ENCODE measurements at places on chromosomes 5 and 9.

- DNase-seq, result no peak
Observed at GRCh38 chr9:70683841-70684240, 269.4 kb upstream of the KLF9 start.

GRCh38 chr9:133201424-133202144, 7.5 kb downstream of the OBP2B start:
- DNase-seq, result no peak

- no peak for DNase-seq
Observed at GRCh38 chr5:133827011-133827410, 141.4 kb downstream of the C5orf15 start.

- DNase-seq, result no peak
Observed at GRCh38 chr5:107284822-107285525, 385.8 kb downstream of the EFNA5 start.

DNA sequence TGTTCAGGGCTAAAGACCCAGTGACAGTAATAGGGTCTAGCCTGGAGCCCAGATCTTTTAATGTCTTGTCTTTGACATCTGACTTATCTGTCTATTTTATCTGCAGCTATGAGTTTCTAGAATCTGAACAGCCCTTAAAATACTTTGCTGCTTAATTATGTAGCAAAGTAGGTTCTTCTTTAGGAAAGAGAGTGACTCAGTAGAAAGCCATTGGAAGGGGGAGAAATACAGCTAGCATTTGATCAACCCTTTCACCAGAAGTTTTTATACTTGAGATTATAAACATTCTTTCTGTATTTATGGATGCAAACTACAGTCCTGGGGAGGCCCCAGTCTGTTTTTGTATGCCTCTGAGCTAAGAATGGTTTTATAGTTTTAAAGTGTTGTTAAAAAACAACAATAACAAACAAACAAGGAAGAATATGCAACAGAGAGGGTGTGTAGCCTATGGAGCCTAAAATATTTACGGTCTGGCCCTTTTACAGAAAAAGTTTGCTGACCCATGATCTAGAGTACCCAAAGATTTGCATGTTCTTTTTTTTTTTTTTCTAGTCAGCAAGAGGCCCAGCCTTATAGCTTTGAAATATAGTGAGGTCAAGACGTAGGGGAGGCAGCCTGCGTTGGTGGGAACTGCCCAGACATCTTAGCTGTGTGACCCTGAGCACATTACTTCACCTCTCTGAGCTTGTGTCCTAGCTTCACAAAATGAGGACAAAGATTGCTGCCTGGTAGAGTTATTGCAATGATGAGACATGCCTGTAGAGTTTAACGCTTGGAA, 9.7 kb downstream of the GSN start:
- DNase-seq, result no peak

- no peak for DNase-seq
Observed at GRCh38 chr9:5263351-5264218, 32.4 kb downstream of the INSL4 start.

DNA sequence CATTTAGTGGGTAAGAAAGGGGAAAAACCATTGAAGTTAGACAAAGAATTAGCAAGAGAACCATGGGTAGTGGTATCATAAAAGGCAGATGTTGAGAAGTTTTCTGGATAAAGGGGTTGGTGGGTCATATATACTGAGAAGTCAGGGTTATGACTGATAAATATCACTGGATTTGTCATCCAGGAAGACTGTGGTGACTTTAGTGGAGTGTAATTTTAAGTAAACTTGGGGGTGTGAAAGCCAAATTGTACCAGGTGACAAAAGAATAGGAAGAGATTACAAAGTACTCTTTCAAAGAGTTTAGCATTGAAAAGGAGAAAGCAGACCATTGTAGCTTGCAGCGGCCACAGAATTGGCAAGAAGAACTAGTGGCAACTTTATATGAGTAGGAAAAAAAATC, 315.2 kb upstream of the DMAC1 start:
- no peak for DNase-seq

GRCh38 chr5:177611446-177612214, 11.7 kb downstream of the B4GALT7 start:
- DNase-seq, result no peak

GRCh38 chr5:128092144-128092543, 8.6 kb downstream of the SLC12A2 start:
- no peak for DNase-seq

DNA sequence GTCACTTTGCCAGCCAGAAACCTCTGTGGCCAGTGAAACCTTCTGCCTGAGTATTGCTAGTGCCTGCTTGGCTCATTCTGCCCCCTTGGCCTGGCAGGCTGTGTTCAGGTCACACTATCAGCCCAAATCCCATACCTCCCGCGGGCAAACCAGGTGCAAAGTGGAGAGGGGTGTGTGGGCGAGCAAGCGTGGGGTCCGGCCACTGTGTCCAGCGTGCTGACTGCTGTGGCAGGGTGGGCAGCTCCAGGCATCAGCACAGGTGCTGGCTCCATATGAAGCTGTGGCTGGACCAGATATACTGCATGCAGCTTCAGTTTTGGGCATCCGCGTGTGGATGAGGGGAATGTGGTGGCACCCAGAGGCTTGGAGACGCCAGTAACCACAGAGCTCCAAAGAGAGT, 576.5 kb upstream of the EDIL3 start:
- DNase-seq, result peak; percentile 50

GRCh38 chr9:116141864-116142561, 11.6 kb upstream of the PAPPA start:
- no peak for DNase-seq

DNA sequence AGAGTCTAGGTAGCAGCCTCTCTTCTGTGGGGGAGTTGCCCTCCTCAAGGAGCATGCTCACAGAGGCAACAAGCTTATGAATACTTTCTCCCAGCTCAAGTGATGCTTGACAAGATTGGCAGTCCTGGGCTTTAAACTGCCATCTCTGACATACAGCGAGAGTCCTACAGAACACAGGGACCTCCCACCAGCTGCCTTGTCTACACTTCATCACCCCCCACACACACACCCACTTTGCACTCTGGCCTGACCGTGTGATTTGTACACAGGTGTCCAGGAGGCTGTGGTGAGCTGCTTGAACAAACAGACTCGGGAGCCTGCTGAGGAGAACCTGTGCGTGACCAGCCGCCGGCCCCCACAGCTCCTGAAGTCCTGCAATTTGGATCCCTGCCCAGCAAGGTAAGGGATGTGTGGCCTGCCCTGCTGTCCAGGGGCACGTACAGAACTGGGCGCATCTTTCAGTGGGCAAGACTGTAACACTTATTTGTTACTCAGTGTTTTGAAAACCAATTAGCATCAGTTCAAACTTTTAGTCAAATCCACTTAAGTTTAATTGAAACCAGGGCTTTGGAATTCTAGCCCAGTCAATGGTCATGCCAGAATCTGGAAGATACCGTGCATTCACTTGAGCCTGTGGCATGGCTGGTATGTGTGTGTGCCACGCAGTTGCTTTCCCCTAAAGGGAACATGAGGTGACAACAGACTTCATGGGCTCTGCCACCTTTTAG, 247.5 kb downstream of the ADAMTSL1 start:
- DNase-seq, result no peak

- peak; percentile 49 for DNase-seq
Observed at GRCh38 chr9:114272739-114273431, 50.0 kb upstream of the ORM1 start.

DNA sequence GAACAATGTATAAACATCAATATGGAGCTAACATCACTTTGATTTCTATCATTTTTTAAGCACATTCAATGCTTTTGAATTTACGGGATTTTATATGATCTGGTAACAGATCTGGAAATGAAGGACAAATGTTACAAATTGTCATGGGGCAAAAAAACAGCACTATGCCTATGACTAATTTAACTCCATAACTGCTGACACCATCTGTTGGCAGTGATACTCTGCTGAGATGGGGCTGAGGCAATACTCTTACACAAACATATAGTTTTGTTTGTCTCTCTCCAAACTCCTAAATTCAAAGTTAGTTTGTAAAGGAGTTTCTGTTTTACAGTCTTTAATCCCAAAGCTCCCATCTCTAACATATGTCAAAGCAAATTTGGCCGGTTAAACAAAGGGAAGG, 132.5 kb upstream of the FER start:
- no peak for DNase-seq

GRCh38 chr5:147490989-147491388, 18.9 kb downstream of the DPYSL3 start:
- no peak for DNase-seq

DNA sequence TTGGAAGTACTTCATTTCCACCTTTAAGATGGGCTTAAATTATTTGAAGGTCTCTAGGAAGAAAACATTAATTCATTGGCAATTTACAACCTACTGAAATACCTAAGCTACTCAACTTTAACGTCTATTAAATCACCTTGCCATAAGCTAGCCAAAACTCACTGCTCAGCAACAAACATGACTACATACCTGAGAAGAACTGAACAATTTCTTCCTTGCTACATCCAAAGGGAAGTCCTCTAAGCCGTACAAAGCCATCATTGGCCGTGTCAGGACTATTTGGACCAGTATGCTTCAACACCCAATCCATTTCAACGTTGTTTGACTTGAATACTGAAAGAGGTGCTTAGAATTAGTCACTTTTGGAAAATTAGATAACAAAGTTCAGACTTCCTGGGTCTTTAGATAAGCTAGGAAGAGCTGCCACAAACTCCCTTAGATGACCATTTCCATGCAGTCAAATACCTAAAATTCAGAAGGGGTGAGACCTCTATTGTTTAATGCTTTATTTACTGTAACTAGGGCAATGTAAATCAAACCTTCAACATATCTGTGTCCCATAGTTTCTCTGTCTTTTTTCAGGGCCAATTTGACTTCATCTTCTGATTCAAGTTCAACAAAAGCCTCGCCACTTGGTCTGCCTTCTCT, 2.6 kb downstream of the HNRNPH1 start:
- DNase-seq, result peak; percentile 19

DNA sequence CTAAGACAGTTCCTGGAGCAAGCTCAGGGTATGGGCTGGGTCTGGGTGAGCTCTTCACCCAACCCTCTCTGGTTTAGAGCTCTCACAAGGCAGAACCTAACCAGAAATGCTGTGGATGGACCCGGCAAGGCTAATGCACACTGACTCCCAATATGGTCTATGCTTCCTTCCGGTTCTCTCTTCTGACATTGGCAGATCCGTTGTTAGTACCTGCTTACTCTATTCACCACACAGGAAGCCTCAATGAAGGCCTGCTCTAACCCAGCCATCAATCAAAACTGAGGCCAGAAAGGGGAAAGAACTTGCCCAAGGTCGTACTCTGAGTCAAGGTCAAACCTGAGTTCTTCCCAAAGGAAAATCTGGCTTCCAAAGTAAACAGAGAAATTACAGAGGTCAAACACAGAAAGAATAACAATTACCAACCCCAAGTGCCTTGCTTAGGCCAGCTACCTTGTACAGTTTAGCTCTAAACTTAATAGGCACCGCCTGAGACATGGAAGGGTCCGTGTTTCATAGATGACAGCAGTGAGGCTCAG, 46.0 kb upstream of the AKNA start:
- DNase-seq, result no peak

GRCh38 chr5:68041293-68041692, 174.3 kb upstream of the PIK3R1 start:
- DNase-seq, result no peak

GRCh38 chr5:139222346-139222745, 24.2 kb upstream of the SIL1 start:
- DNase-seq, result no peak

Measured in sigmoid colon (tissue), 7 donors.